Activated CD4-positive, alpha-beta T cell treated with anti-CD3 and anti-CD28 coated beads, Interleukin-2, amount 10 ng/mL, durations not matched to agents 24 days and 14 days (primary cell): ENCODE measurements at places on chromosomes 1 and 21.

- no peak for DNase-seq
Measured at GRCh38 chr1:204831186-204831585, 39.5 kb upstream of the NFASC start.

GRCh38 chr1:174689524-174689923 lies 241.8 kb downstream of the GPR52 start:
- DNase-seq, result no peak

GRCh38 chr1:32741413-32742198 lies 39.0 kb upstream of the SYNC start:
- DNase-seq, result peak; percentile 67

GRCh38 chr1:160844447-160845232 lies 18.0 kb downstream of the CD244 start:
- no peak for DNase-seq

GRCh38 chr1:165116732-165117131 lies 239.8 kb downstream of the LMX1A start:
- DNase-seq, result no peak

DNA sequence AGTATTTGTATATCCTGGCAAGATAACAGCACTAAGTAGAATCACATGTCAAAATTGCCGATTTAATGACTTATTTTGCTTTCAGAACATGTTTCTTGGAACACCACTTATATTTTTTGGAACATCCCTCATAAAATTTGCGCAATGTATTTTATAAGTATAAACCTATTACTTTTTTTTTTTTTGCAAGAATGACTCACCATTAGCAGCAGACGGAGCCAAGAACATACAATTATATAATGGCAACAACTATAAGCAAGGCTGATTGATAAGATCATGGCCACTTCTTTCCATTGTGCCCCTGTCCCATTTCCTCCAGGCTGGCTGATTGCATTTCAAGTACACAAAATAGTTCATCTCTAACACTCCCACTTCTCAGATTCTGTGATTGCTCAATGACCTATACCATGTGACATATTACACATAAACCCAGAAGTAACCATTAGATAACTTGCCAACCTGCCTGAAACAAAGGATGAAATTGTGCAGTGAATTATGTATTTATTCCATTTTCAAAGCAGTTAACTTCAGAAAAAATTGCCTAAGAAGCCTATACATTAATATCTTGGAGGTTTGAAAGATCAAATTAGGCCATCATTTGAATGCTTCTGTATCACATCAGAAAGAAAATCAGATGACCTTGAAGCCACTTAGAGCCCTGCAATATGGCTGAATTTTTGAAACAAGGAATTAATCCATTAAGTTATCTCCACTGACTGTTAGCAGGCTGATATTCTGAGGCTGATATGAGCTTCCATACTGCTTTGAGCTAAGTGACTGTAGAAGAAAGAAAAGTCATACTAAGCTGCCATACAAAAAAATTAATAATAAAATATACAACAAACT lies 77.8 kb upstream of the PRMT6 start:
- DNase-seq, result no peak

DNA sequence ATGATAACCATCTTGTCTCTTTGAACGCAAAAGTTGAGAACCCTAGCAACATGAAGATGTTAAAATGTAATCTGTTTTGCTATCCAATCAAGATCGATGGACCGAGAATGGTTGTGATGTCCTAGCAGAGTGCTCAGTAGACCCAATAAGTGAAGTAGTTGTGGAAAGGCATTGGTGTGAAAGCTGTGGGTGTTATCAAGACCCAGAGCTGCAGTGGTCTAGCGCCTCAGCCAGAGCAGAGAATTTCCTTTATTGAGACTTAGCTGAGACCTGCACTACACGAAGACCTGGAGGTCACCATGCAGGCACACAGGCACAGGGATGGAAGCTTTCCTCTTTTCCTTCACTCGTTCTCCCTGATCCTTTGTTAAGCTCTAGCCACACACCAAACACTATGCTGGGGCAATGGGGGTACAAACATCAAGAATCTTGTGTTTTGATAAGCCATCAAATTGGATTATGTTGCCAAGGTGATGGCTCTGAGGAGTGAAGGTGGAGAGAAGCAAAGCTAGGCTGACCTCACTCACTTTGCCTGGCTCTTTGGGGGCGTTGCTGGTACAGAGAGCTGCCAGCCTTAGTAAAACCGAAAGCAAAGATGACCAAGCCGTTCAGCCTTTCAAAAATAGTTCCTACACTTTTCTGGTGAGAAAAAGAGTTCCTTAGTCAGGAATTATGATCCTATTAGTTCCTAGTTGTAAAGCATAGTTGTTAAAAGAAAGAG lies 24.1 kb downstream of the METTL13 start:
- peak; percentile 59 for DNase-seq

DNA sequence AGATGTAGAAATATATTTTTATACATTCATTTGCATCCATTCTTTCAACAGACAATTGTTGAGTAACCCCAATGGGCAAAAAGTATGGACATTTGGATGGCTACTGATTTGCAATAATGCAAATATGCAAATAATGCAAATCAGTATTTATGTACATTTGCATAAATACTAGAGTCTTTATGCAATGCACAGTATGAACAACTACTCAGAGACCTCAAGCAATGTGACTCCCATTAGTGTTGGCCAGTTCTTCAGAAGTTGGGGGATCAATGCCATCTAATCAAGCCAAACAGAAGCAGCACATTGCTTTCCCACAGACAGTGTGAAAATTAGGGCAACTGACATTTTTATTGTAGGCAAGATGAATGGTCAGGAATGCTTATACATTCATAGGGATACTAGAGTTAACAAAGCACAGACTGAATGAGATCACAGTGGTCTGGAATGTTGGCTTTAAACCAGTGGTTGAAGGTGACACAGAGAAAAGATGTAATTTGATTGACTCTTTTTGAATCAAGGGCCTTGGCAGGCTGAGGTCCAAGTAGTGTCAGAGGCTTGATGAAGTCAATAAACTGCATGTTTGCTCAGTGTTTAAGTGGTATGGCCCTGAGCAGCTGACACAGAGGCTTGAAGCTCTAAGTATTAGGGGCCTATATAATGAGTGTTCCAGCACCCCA lies 256.6 kb downstream of the CTH start:
- no peak for DNase-seq

- DNase-seq, result no peak
Measured at GRCh38 chr21:46552274-46552673, 52.6 kb downstream of the S100B start.

DNA sequence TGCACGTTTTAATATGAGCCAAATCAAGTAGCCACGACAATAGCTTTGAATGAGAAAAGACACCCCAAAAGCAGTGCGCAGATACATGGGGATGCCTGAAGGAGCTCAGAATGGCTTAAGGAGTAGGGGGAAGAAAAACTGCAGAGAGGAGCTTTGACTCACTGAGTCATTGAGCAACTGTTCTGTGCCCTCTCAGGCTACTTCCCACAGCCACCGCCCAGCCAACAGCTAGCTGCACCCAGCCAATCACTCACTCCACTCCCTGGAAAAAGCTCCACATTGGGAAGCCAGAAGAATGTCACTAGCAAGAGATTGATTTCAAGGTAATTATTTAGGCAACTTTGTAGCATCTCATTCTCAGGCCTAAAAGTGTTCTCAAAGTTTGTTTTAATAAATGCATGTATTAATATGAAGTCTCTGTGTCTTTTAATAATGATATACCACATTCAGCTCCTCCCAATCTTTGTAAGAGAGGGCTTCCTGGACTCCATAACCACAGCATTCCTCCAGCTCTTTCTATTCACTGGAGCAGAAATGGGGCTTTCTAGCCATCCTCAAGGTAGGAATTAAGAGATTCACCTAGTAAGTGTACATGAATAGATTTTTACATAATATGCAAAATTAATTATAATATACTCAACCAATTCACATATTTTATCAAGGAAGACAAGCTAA lies 16.8 kb downstream of the DUSP10 start:
- peak; percentile 52 for DNase-seq

DNA sequence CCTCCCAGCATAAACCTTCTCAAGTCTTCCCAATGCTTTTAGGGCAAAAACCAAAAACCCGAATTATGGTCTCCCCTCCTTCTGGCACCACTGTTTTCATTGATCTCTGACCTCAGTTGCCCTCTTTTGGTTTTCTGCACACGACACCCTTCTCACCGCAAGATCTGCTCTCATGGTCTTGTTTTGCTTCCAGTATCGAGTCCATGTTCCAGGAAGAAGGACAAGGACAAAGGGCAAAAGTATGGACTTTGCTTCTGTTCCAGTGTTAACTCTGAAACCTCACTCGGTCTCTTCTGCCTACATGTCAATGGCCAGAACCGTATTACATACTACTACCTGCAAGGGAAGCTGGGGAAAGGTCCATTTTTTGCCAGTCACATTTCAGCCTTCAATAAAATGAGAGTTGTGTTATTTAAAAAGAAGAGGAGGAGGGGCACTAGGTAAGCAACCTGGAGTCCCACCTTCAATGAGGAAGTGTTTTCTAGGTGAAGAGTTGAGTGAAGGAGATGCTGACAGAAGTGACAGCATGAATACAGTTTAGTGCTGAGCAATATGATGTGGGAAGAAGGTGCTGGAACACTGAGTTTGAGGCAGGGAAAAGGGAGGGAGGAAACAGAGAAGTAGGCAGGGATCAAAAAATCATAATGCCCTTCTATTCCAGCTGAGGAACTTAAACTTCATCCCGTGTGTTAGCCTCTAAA lies 183.4 kb downstream of the FGGY start:
- no peak for DNase-seq

- no peak for DNase-seq
Measured at GRCh38 chr21:43305336-43305665, 121.6 kb downstream of the SIK1 start.

DNA sequence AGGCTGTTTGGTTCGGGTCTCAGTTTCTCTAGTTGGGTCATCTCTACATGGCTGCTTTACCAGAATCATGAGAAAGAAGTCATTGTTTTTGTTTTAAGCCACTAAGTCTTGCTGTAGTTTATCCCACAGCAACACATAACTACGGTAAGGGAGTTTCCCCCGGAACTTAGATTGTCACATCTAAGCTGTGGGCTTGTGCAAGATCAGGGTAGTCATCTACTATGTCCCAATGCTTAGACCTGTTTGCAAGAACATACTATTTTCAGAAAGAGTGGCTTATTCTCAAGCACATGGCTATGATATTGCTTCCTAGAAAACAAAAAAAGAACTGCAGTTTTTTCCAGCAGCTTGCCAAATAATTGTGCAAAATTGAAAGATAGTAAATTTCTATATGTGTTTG lies 18.0 kb upstream of the OLIG2 start:
- DNase-seq, result no peak

DNA sequence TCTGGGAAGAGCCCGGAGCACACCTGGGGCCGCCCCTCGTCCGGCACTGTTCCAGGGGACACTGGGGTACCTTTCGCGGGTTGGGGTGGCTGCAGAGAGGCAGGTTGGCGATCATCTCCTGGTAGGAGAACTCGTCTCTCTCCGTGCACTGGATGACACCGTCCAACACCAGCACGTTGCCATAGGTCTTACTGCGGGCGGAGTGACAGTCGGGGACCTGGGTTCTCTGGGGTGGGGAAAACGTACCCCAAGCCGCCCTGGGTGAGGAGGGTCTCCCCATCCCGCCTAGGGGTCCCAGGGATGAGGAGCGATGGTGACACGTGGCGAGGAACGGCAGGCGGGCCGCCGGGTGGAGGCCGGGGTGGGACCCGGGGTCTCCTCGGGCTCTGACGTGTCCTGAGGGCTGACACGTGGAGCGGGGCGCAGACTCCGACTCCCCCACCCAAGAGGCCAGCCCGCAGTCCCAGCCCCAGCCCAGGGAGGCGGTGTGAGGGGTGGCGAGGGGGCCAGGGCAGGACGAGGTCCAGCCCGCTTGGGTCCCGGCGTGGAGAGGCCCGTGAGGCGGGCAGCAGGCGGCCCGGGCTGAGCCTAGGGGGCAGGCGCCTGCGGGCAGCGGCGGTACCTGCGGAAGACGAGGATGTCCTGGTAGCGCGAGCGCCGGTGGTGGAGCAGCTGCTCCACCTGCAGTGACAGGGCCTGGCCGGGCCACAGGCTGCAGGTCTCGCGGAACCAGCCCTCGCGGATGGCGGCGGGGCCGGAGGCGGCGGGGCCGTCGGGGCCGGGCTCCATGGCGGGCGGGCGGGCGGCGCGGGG lies 457 bp downstream of the SRM start:
- peak; percentile 67 for DNase-seq

GRCh38 chr21:17513214-17514123 lies 626 bp downstream of the CXADR start:
- peak; percentile 75 for DNase-seq

GRCh38 chr1:113783254-113784103 lies 24.2 kb upstream of the PHTF1 start:
- peak; percentile 88 for DNase-seq

DNA sequence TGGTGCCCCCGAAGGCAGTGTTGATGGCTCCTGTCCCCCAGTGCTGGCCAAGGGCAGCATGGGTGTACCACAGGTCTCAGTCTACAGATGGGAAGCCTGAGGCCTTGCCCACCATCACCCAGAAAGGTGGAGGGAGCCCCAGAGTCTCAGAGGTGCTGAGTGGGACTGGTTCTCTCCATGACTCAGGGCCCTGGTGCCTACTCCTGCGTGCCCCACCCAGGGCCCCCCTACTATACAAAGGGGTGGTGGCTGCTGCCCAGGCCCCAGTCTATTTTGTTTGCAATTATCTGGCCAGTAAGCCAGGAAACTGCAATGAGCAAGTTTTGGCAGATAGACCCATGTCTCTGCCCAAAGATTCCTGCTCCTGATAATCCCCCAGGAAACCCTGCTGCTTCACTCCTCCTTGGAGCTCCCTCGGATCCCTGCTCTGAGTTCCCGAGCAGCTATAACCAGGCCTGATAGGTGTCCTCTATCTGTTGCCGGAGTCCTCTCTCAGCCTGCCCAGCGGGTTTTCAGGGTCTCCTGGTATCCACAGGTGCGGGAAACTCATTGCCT lies 41.7 kb downstream of the EDN2 start:
- no peak for DNase-seq

DNA sequence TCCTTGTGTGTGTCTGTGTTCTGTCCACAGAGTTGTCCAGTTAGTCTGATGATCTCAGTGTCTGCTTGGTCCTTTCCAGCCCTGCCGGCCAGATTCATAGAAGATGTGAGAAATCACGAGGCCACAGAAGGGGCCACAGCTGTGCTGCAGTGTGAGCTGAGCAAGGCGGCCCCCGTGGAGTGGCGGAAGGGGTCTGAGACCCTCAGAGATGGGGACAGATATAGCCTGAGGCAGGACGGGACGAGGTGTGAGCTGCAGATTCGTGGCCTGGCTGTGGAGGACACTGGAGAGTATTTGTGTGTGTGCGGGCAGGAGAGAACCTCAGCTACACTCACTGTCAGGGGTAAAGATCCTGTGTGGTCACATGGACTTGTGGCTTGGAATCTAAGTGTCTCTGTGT lies 95.8 kb downstream of the OBSCN start:
- DNase-seq, result no peak

- DNase-seq, result no peak
Measured at GRCh38 chr1:198491596-198491995, 48.9 kb downstream of the ATP6V1G3 start.

DNA sequence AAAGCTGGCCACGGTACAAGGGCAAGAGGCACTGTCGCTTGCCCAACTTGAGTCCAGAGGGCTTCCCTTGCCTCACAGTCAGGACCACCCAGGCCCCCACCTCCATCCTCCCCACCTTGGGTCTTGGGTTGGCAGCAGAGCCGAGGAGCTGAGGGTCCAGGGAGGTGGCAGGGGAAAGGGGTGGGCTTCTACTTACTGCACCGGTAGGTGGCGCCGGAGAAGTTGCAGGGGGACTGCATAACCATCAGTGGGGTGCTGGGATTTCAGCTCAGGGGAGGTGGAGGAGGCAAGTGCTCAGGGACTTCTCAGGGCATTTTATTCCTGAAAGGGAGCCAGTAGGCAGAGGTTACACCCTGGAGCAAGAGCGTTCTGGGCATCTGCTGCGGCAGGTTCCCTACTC lies 44.0 kb downstream of the TRIM62 start:
- peak; percentile 72 for DNase-seq
